ENCODE measurements at places on chromosomes 2 and 18. TPM values are rescaled to one million over a fixed set of nuclear protein-coding genes. Genes with fewer than 3 reads are reported as not detected.

TEKT4 gene
- total RNA-seq: not detected

CASP10 gene
- 3.2 TPM for total RNA-seq

COL3A1 gene
- 563 TPM for total RNA-seq

IL37 gene
- total RNA-seq: not detected

ASPRV1 gene
- total RNA-seq: 0.10 TPM

Data from A172 (cell line).